ENCODE measurements at places on chromosomes 5 and 9.
A peak's percentile ranks its signal among the peaks of the same experiment; 100 is the strongest.

- no peak for DNase-seq
These were observed 281.9 kb downstream of the GAS1 start for GRCh38 chr9:86665416-86665815.

DNA sequence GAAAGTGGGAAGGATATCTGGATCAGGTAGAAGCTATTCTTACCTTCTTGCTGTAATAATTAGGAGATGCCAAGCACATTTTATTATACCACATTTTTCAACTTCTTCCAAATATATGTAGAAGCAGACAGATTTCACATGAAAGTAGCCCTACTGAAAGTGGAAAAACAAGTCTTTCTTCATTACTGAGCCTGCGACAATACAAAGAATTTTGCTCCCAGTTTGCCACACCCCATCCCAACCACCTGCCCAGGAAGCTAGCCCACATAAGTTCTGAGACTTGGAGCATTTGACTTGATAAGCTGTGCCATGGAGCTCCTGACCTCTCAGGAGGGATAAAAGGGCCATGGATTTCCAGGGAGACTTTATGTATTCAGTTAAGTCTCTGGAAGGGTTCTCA lies 249.1 kb upstream of the ADCY2 start:
- DNase-seq = no peak

DNA sequence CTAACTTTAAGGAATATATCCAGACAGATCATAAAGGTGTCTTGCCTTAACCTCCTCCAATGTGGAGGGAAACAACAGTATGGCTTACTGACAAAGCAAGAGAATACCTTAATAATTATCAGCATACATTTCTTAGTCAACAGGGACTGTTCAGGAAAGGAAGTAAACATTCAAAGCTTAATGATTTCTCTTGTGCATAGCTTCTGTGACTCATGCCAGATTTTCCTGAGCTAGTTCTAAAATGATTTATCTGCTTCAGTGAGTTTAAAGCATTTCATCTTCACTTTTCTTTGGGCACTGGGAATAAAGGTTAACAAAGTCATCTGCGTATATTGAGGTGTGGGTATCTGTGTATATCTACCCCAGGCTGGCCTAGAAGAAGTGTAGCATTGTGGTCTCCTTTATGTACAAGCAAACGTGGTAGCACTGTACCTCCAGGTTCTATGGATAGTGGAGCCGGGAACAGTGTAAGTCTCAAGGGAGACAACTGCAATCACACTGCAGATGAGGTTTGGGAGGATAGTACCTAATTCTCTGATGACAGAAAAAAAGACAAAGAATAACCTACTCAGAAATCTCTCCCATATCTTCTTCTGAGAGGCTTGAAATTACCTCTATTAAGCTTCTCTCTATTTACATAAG lies 284.1 kb downstream of the HCN1 start:
- DNase-seq = no peak

- DNase-seq = peak; percentile 91
These were observed at the start of gene WDR5 for GRCh38 chr9:134135343-134136117. Gene WDR5 (plus strand): TSS chr9:134136082. CDS start chr9:134139878, 3,796 bp downstream.

GRCh38 chr5:96566833-96567587 lies 95.2 kb upstream of the CAST start:
- no peak for DNase-seq

DNA sequence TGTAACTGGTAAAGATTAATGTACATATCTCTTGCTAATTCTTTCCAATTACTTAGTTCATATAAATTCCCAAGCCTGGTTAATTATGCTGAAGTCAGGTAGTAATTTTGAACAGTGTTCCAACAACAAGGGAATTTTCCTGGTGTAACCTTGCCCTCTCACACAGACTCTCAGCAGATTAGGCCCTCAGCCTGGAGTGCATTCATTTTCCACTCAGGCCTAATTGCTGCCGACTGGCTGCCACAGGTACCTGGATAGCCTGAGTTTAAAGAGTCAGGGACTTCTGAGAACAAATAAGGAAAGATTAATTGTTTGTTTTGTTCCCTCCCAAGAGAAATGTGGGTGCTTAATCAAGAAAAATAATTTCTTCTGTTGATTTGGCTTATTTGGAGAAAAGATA lies 71.4 kb downstream of the PPIC start:
- no peak for DNase-seq
